NB4 (cell line): ENCODE measurements at places on chromosomes 5 and 9.

DNA sequence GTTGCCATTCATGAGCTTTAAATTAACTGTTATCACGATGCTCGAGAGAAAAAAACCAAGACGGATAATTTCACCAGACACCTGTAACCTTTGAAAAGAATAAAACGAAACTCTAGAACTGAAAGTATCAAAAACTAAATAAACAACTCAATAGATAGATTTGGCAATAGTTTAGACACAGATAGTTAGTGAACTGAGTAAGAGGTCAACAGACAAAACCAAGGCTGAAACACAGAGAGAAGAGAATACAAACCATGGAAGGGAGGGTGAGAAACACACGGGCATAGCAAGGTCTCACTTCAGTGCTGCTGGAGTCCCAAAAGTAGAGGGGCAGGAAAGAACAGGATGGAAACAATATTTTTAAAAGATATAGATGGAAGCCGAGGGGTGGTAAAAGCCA is 3.3 kb upstream of the OR2V1 start:
- no peak for DNase-seq

GRCh38 chr9:118401546-118401945 is 697.3 kb downstream of the TLR4 start:
- no peak for DNase-seq

DNA sequence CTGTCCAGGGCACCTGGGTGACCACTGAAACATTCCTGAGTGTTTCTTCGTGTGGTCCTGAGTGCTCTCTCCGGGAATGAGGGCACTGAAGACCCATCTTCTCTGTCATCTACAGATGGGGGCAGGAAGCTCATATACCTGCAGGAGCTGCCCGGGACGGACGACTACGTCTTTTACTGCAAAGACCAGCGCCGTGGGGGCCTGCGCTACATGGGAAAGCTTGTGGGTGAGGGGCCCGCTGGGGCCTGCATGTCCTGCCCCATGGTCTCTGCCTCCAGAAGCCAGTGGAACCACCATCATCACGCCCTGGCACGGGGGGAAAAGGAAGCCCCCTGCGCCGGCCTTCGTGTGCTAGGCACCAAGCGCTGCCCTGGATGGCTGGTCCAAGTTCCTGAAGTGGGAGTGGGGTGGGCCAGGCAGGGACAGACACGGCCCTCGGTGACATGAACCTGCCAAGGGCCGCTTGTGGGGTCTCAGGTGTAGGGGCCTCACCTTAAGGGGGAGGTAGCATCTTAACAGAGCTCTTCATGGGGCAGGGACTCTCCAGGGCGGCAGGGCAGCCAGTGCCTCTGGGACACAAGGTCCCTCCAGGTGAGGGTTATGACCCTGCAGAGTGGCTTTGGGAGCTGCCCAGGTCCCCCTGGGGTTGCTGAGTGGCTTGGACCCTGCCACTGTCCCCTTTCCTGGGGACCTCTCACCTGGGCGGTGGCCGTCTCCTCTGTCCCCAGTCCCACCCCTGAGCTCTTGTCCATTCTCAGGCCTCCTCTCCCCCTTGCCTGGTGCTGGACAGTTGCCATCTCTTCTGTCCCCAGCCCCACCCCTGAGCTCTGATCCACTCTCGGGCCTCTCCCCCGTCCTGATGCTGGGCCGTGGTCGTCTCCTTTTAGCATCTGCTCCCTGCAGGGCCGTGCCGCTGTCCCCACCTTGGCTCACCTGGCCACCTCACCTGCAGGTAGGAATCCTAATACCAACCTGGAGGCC is 2.1 kb downstream of the OBP2A start:
- no peak for DNase-seq

DNA sequence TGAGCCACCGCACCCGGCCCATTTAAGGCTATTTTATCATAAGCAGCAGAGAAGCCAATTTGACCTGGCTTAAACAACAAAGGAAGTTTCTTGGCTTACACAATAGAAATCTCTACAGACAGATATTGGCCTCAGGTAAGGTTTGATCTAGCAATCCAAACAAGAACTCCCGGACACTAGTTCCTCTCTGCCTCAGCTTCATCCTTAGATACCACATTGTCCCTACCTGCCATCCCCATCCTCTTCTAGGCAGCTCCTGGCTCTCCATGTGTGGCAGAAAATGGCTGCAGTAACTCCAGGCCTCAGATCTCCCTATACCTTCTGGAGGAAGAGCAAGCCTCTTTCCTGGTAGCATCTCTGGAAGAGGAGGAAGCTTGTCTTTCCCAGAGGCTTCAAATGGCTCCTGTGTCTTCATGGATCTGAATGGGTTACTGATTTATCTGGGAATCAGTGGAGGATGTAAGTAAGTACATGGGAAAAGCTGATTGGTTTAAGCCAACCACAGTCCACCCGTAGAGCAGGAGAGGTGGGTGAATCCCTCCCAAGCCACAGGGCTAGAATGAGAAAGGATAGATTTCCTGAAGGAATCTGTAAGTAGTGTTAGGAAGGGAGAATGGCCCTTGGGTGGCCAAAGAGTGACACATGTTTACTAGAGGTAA is 26.7 kb upstream of the AOPEP start:
- DNase-seq: no peak

DNA sequence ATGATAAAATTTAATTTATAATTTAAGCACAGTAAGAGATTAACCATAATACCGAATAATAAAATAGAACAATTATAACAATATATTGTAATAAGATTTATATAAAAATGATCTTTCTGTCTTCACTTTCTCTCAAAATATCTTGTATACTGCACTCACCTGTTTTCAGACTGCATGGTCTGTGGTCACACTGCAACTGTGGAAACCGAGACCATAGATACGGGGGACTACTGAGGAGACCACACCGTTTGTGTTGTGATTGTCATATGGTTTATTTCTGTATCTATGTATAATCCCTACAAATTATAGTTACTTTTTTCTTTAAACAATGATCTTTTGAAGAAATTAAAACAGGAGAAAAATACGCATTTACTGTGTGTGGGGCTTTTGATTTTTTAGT is 78.8 kb upstream of the TNFAIP8 start:
- no peak for DNase-seq

- DNase-seq: peak; percentile 73
Measured at GRCh38 chr5:32443541-32444430, 754 bp downstream of the ZFR start.

DNA sequence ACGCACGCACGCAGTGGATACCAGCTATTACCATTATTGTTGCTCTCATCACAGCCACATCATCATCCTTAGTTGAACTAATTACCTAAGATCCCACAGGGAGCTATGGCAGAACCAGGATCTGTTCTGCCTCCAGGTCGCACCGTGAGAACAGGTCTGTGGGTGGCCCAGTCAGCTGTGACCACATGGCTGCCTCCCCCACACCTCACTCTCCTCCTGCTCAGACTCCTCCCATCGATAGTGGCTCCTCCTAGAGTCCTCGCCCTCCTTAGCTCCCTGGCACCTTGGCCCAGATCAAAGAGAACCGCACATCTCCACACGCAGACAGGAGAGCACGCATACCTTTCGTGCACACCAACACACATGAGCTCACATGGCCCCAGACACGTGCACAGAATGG is 32.4 kb upstream of the RPL26L1 start:
- DNase-seq: no peak

- no peak for DNase-seq
Measured at GRCh38 chr5:77431286-77431685, 60.8 kb downstream of the WDR41 start.

DNA sequence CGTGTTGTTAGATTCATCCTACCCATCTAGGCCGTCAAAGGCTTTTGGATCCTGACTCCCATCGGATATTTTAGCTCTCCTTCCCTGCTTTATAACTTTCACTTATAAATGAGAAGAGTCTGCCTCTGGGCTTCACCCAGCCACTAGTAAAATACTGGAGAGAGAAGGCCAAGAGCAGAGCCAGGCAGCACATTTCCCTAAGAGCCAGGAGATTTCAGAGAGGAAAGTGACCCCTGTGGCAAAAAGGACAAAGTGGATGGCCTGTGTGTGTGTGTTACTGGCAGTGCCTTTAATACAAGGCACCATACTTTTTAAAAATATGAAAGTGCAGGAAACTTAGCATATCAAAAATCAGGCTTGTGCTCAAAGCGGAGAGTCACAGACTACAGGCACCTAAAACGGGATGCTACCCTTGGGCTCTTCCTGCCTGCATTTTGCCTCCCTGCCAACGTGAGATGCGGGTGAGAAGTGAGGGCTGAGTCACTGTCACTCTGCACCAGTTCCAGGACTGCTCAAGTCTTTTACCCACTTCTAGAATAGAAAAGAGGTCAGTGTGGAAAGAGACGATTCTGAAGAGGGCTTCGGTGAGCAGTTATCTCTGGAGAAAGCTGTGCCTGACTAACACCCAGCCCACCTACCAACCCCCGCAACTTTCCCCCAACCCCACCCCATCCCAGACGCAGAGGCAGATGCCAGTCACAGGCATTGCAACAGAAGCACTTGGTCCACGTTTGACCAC is 15.9 kb downstream of the NFIL3 start:
- peak; percentile 54 for DNase-seq

DNA sequence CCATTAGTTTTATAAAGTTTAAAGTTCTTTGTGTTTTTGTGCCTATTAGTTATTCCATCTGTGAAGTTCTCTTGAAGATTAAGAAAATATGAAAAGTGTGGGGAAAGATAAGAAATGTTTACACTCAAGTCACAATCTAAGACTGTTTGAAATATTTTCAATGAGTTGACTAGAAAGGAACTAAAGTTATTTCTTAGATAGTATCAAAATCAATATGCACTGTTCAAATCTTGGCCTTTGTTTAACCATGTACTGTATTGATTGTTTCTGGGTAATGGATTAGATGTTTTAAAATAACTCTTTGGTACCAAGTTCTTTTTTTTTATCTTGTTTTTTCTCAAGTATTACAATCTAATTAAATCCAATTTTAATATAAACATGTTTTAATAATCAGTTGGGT is 46.0 kb downstream of the SMC5 start:
- DNase-seq: no peak

DNA sequence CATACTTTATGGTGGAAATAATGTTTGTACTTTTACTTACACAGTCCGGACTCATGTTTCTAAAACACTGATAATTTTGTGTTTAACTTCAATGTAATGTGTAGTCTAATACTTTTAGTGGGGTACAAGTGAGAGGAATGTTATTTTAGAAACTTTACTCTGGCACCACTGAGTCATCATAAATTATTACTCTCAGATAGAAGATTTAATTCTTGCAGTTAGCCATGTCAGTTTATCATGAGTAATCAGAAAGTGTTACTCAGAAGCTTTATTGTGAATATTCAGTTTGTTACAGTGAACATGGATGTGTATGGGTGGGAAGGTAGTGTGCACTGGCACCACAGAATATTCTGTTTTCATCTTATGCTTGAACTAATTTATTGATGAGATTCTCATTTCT is 20.0 kb downstream of the OGN start:
- no peak for DNase-seq

DNA sequence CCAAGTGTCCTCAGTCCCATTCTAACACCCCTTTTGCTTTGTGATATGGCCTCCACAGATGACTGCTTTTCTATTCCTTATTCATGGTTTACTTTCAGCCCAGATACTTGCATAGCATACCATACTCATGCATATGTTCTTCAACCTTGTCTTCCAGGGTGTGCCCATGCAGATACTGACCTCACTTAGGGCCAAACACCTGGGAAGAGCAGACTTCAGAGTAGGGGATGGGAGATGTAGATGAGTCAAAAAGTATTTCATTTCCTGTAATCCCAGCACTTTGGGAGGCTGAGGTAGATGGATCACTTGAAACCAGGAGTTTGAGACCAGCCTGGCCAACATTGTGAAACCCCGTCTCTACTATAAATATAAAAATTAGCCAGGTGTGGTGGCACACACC is 58.3 kb downstream of the NRG2 start:
- no peak for DNase-seq
